Transverse colon (tissue), 4 donors: ENCODE measurements at places on chromosomes 16 and 17.

- DNase-seq: no peak
Measured at GRCh38 chr17:33739714-33740113, 446.6 kb upstream of the ASIC2 start.

DNA sequence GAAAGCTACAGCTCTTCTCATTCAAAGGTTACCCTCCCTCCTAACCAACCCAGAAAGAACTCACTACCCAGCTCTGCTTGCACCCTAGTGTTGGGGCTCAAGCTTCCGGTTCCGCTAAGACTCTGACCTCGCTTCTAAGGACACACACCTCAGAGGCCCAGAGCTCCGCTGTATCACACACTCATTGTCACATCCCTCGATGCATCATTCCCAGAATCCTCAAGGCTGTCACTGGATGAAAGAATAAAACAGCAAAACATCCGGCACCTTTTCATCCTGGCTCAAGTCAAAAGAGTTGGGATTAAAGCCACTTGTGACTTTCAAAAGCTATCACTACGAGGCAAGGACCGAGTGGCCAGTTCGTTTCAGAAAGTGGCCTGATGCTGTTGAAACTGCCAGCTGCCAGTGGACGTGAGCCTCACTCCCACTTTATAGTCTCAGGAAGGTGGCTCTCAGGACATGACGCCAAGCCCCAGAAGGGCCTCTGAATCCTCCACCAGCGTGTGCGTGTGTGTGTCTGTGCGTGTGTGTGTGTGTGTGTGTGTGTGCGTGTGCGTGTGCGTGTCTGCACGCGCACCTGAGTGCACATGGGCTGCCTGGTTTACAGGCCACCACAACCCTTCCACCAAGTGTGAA lies 29.0 kb downstream of the ZFHX3 start:
- DNase-seq: no peak

GRCh38 chr16:49515016-49515565 lies 141.5 kb downstream of the C16orf78 start:
- DNase-seq: no peak

DNA sequence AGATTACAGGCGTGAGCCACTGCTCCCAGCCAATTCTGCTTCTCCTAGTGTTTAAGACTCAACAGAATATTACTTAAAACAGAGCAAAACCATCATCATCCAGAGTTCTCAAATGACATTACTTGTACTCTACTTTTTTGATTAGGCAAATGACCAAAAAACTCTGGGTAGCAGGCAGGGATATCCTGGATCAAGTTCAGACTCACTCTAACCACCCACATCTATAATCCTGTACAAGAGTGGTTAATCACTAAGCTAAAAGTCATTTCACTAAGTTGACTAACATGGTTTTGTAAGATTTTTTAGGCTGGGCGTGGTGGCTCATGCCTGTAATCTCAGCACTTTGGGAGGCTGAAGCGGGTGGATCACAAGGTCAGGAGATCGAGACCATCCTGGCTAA lies 6.8 kb downstream of the NAE1 start:
- DNase-seq: no peak

DNA sequence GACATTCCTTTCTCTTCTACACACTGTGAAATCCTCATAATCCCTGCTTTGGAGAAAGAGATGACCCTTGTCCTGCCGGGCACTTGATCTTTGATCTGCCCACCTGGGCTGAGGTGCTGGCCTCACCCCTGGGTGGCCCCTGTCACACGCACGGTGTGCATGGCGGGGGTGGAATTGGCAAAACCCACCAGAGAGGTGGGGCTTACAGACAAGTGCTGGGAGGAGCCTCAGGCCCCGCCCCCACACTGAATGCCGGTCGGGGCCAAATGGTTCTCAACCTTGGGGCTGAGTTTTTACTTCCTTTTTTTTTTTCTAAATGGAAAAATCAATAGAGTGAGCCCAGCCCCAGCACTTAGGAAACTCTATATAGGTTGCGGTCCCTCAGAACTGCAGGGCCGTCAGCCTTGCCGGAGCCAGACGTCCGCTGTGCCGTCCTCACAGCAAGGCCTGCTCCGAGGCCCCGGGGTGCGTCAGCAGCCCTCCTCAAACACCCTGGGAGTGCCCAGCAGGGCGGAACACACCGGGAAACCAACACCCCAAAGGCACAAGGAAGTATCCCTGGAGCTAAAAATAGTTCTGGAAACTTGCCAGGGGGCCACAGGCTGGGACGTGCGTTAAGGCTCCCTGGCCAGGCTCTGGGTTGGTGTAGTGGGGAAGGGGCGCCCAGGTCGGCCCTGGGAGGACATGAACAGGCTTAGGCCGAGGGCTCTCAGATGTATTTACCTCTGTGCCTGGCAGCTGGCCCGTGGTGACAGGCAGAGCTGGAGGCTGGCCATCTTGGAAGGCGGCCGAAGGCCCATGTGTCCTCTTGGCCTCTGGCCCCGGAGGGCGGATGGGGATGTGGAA lies 11.0 kb downstream of the GPRC5C start:
- DNase-seq: peak; percentile 91
